ENCODE measurements at places on chromosomes 3 and 15. TPM values are rescaled to one million over a fixed set of nuclear protein-coding genes. Genes with fewer than 3 reads are reported as not detected.

GOLGA8R gene
- total RNA-seq = 0.33 TPM

C3orf52 gene
- 10.7 TPM for total RNA-seq

CCDC13 gene
- total RNA-seq = 8.6 TPM

LTK gene
- total RNA-seq = not detected

RETNLB gene
- not detected for total RNA-seq

RHOV gene
- total RNA-seq = 0.82 TPM

CD86 gene
- total RNA-seq = not detected

MLH1 gene
- total RNA-seq = 56.5 TPM

KLF15 gene
- total RNA-seq = 3.2 TPM

ANKRD34C gene
- not detected for total RNA-seq

RAD18 gene
- 28.1 TPM for total RNA-seq

RPS27L gene
- total RNA-seq = 193 TPM

INKA1 gene
- total RNA-seq = 4.4 TPM

CLDN1 gene
- total RNA-seq = 0.18 TPM

FOXL2NB gene
- not detected for total RNA-seq

GPR149 gene
- total RNA-seq = not detected

FSTL1 gene
- total RNA-seq = 765 TPM

PRR23B gene
- not detected for total RNA-seq

NR1I2 gene
- not detected for total RNA-seq

ASB7 gene
- 13.8 TPM for total RNA-seq

IL5RA gene
- total RNA-seq = not detected

ACAN gene
- 3.3 TPM for total RNA-seq

OR5H2 gene
- total RNA-seq = not detected

LRTM1 gene
- total RNA-seq = not detected

HHATL gene
- not detected for total RNA-seq

OR5AC2 gene
- not detected for total RNA-seq

SKOR1 gene
- total RNA-seq = 0.08 TPM

CCDC191 gene
- total RNA-seq = 4.2 TPM

IL20RB gene
- 3.9 TPM for total RNA-seq

SLC6A1 gene
- total RNA-seq = not detected

TFRC gene
- 80.3 TPM for total RNA-seq

CHAC1 gene
- 4.7 TPM for total RNA-seq

CCR9 gene
- not detected for total RNA-seq

MYRIP gene
- not detected for total RNA-seq

WDR53 gene
- total RNA-seq = 7.1 TPM

IMPG2 gene
- 0.65 TPM for total RNA-seq

CYP1A2 gene
- total RNA-seq = not detected

PDZRN3 gene
- total RNA-seq = 40.5 TPM

SV2B gene
- not detected for total RNA-seq

DPP8 gene
- total RNA-seq = 45.2 TPM

STRIT1 gene
- total RNA-seq = not detected

CLDN18 gene
- total RNA-seq = not detected

CRYBG3 gene
- 23.9 TPM for total RNA-seq

ZBBX gene
- total RNA-seq = 0.16 TPM

C3orf85 gene
- total RNA-seq = not detected

THBS1 gene
- total RNA-seq = 141 TPM

All from fibroblast of the aortic adventitia (primary cell).